HFFc6 (cell line): ENCODE measurements at places on chromosomes 1 and 21.

DNA sequence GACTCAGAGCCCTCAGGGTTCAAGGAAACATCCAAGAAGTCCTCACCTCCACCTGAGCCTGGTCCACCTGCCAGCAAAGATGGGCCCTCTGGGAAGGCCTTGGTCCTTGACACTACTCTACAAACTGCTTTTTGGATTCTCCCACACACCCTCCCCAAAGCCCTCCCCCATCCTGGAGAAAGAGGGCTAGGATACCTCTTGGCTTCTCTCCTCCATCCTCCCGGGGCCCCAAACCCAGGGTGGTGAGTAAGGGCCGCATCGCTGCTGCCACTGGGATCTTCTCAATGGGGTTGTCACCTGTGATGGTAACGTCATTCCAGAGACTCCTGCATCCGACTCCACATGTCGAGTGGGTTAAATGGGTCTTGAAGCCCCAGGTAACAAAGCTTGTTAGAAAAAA lies 26.6 kb downstream of the MATN1 start:
- DNase-seq, result no peak

GRCh38 chr1:100882698-100883097 lies 11.9 kb downstream of the EXTL2 start:
- no peak for DNase-seq

GRCh38 chr1:201517631-201518030 lies 10.7 kb upstream of the CSRP1 start:
- no peak for DNase-seq

- no peak for DNase-seq
Measured at GRCh38 chr1:18978706-18979105, 22.2 kb upstream of the IFFO2 start.

DNA sequence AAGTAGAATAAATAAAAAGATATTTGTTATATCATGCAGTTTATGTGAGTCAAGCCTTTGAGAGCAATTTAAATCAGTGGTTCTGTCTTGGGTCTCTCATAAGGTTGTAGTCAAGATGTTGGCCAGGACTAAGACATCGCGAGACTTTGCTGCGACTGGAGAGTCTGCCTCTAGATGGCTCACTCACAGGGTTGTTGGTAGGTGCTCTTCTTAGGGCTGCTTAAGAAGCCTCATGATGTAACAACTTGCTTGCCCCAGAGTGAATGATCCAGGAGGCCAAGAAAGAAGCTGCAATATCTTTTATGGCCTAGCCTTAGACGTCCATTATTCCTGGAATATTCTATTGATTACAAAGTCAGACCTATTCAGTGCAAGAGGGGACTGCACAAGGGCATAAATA lies 73.1 kb upstream of the CACHD1 start:
- DNase-seq, result no peak

DNA sequence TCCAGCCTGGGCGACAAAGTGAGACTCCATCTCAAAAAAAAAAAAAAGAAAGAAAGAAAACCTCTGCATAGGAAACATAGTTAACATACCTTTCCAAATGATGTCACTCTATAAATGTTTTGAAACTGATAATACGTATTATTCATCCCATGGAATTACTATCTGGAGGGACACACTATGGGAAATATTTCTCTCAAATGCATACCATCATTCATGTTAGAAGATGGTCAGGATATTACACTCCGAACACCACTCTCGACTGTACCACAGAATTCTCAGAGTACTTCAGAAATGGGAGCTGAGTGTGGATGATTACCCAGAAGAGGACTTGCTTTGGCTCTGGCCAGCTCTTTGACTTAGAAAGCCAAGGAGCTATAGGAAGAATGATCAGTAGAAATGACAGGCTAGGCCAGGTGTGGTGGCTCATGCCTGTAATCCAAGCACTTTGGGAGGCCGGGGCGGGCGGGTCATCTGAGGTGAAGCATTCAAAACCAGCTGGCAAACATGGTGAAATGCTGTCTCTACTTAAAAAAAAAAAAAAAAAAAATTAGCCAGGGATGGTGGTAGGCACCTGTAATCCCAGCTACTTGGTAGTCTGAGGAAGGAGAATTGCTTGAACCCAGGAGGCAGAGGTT lies 5.2 kb upstream of the LIN28A start:
- DNase-seq, result peak; percentile 48

DNA sequence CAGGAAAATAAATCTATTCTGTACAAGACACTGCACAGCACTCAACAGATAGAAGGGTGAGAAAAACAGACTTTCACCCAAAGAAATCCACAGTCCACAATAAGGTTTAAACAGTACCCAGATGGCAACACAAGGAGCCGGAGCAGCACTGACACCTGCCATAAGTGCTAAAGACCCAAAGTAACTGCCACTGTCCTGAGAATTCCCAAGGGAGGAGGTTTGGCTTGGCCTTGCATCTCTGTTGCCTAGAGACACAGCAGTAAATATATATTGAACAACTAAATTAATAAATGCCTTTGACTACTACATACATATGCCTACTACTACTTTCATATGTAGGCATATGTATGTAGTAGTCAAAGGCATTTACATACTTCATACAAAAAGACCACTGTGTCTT lies 68.0 kb downstream of the VAV3 start:
- DNase-seq, result no peak

DNA sequence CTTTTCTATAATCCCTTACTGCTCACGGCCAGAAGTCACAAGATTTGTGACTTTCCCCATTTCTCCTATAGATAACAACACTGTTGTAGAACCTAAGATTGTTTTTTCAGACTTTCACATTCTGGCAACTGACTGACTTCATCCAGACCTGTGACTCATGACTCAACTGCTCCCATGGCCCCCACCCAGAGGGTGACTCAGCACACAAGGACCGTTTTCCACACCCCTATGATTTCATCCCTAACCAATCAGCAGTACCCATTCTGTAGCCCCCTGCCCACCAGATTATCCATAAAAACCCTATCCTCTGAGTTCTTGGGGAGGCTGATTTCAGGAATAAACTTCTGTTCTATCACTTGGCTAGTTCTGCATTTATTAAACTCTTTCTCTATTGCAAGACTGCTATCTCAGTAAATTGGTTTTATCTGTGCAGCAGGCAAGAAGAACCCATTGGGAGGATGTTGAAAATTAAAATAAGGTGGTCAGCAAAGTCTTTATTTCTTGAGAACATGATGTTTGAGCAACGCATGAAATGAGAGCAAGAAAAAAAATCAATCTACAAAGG lies 79.7 kb downstream of the NGF start:
- DNase-seq, result peak; percentile 80

DNA sequence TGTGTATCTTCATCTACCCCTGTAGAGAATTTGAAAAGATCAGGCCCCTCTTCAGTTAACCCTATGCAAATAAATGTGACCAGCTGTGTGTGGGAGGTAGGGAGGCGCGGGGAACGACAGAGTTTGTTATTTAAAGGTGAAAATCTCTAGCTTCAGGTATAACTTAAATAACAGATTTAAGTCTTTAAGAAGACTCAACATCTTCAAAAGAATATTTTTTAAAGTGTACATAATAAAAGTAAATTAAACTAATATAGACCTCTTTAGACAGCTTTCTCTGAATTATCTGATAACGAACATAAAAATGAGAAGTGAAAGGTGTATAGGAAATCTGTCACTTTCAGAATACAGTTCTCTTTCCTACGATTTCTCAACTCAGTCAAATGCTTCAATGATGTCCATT lies 16.0 kb downstream of the ANGPTL3 start:
- DNase-seq, result no peak

GRCh38 chr1:47893412-47893811 lies 103.8 kb downstream of the TRABD2B start:
- DNase-seq, result no peak

DNA sequence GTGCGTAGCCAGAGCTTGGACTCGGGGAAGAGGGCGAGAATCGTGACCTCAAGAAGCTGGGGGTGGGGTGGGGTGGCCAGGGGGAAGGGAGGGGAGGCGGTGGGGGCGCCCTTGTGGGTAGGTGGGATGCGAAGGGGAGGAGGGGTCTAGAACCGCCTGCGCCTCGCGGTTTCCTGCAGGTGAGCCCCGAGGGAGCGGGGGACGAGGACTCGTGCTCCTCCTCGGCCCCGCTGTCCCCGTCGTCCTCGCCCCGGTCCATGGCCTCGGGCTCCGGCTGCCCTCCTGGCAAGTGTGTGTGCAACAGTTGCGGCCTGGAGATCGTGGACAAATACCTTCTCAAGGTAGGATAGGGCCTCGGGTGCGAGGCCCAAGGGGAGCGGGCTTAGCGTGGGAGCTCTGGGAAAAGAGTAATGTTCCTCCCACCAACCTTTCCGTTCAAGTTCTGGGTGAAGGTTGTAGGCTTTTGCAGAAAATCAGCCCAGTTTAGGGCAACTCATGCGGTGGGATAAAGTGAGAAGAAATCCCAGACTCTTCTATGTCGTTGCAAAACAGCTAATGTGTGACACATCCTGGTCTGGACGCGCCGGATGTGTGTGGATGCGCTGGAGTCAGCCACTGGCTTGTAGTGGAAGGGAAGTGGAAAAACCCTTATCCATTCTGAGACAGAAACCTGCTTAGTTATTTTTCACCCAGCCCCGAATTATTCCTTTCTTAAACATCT lies 2.9 kb downstream of the LHX8 start:
- DNase-seq, result no peak

- no peak for DNase-seq
Measured at GRCh38 chr1:166852918-166853317, 13.6 kb downstream of the POGK start.

DNA sequence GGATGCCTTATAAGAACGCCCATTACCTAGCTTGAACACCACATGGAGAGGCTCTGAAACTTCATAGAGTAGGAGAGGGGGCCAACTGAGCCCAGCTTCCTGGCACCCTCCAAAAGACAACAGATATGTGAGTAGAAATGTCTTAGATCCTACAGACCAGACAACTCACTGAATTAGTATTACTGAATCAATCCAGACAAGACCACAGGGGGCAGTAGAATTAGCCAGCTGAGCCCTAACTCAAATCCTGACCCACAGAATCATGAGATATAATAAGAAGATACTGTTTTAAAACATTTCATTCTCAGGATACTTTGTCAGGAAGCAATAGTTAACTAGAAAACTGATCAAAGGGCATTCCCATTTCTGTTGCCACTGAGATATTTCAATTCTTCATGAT lies 45.8 kb upstream of the C1orf21 start:
- DNase-seq, result no peak

- DNase-seq, result no peak
Measured at GRCh38 chr1:85603086-85603880, 22.7 kb downstream of the CCN1 start.

DNA sequence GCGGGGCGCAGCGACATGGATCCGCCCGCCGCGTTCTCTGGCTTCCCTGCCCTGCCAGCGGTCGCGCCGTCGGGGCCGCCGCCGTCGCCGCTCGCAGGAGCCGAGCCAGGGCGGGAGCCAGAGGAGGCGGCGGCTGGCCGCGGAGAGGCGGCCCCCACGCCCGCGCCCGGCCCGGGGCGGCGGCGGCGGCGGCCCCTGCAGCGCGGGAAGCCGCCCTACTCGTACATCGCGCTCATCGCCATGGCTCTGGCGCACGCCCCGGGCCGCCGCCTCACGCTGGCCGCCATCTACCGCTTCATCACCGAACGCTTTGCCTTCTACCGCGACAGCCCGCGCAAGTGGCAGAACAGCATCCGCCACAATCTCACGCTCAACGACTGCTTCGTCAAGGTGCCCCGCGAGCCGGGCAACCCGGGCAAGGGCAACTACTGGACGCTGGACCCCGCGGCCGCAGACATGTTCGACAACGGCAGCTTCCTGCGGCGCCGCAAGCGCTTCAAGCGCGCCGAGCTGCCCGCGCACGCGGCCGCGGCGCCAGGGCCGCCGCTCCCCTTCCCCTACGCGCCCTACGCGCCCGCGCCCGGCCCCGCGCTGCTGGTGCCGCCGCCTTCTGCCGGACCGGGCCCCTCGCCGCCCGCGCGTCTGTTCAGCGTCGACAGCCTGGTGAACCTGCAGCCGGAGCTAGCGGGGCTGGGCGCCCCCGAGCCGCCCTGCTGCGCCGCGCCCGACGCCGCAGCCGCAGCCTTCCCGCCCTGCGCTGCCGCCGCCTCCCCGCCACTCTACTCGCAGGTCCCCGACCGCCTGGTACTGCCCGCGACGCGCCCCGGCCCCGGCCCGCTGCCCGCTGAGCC lies 459 bp downstream of the FOXE3 start:
- DNase-seq, result no peak

DNA sequence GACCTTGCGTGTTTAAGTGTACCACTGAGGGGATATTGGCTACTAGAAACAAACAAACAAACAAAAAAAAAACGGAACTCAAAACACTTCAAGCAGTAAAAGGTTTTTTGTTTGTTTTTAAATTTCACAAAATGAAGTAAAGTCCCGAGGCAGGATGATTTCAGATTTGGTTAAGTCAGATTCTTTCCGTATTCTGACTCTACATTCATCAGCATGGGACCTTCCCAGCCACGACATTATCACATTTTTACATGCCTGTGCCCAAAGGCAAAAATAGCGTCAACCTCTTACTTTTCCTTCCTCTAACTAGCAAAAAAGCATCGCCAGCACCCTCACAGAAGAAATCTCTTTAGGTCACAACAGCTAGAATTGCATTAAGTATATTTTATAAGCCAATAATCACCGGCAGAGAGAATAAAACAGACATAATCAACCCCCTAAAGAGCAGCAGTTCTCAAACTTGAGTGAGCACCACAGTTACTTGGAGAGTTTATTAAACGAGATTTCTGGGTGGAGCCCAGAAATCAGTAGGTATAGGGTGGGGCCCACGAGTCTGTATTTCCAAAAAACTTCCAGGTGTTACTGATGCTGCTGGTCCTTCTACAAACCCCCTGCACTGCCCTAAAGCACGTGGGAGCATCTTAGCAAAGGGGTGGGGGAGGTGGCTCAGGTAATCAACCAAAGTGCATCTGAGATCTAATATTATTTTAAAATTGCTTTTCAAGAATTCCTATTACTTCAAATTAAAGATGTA lies 227.6 kb downstream of the RGS7 start:
- DNase-seq, result no peak

- DNase-seq, result peak; percentile 7
Measured at GRCh38 chr1:53592521-53592982, 133.4 kb downstream of the DMRTB1 start.
